ENCODE measurements at places on chromosomes 1 and 21.

DNA sequence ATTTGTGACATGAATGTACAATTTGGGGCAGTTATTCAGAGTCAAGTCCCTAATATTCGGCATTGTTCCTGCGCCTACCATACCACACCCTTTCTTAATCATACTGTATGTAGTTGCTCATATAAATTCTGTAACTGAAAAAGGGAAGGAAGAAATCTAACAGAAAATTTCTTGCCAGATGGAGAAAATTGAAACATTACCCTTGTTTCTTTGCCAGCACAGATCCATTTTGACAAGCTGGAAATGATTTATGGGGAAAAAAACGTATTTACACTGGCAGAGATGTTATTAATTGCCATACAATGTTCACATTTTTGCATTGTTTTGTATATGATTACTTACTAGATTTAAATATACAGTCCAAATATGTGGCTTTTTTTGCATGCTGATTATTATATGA lies 363.8 kb upstream of the PKN2 start:
- DNase-seq = no peak

GRCh38 chr21:25974964-25975363 lies 195.6 kb downstream of the APP start:
- DNase-seq = no peak

DNA sequence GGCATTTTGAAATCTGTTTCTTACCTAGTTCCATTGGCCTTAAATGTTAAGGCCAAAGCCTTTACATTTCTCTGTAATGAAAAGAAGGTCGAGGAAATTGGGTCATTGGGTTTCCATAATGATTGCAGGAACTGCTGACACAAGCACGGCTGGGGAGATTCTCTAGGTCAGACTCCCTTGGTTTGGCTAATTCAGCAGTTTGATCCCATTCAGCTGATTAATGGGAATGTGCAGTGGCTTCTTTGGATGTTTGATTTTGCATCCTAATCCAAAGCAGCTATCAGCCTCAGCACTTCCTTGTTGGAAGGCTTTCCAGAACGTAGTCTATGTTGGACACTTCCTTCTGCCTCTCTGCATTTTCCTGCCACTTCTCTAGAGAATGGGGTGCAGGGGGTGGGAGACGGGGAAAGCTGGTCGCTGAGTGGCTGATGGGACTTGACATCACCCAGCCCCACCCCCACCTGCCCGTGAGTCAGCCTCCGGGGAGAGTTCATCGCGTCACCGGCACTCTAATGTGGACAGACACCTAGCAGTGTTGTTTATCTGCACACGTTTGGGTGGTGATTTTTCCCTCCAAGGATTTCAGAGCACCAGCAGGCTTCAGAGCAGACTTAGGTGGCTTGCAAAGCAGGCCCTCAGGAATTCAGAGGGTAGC lies 5.4 kb downstream of the PSEN2 start:
- no peak for DNase-seq

GRCh38 chr1:35470977-35471613 lies 86.1 kb downstream of the KIAA0319L start:
- no peak for DNase-seq

DNA sequence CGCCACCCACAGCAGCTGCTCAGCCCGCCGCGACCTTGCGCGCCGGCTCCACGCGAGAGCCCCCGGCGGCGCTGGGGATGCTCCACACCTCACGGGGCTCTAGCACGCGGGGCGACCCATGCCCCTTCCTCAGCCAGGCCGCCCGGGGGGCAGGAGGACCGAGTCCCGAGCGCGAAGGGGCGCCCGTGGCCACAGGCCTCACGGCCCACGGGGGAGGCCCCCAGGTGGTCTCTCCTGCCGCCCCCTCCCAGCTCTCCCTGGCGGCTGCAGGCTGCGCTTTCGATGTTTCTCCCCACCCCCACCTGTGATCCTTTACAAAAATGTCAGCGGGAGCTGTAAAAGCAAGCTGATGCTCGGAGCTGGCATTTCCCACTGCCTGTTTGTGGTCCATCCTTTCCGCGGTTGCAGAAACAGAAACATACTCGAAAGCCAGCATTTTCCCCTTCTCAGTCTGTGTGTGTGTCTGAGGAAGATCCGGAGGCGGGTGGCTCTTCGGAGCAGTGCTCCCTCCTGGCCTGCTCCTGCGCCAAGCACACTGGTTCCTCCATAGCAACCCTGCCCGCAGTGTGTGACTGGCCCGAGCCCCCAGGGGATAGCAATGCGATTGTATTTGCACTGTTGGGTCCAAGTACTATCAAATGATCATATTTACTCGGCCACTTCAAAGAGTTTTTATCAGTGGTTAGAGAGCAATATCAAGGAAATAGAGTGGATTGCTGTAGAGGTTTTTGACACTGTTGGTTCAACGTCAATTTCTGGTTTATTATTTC lies 2.1 kb downstream of the KIF26B start:
- no peak for DNase-seq

GRCh38 chr1:115089420-115090185 lies at the start of gene TSPAN2:
TSPAN2 (minus strand) TSS chr1:115089503; CDS start chr1:115089432, 71 bp downstream.
- DNase-seq = peak; percentile 73

- DNase-seq = no peak
Measured at GRCh38 chr1:206430031-206430983, 40.0 kb upstream of the IKBKE start.

DNA sequence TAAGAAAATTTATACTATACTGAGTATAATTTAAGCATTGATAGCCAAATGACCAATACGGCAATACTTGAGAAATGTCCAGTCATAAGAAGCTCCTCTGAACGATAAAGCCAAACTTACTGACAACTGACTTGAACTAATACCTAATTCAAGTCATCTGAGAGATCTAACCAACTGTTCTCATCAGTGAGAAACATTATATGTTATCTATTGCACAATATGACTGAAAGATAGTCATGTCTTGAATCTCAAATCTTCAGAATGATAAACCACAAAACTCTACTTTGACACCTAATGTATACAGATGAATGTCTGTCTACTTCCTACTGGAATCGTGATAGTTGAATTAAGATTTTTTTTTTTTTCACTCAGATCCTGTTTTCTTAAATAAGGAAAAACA lies 39.0 kb downstream of the APP start:
- DNase-seq = no peak

All from CD4-positive, alpha-beta T cell treated with Interleukin-4 for 1 hour (primary cell).